ENCODE measurements at places on chromosomes 2 and 18. TPM values are rescaled to one million over a fixed set of nuclear protein-coding genes. Genes with fewer than 3 reads are reported as not detected.

MPP4 gene
- polyA plus RNA-seq: 0.20 TPM

SLC25A52 gene
- not detected for polyA plus RNA-seq

GRCh38 chr2:240425236-240425615, 10.2 kb upstream of the GPC1 start:
- no peaks in the 10 kb centered on the region for H3K4me1 ChIP-seq
- H3K27me3 ChIP-seq: no peaks in the 10 kb centered on the region
- H3K4me3 ChIP-seq: no peak overlapping the region
- no peak for DNase-seq
- H3K36me3 ChIP-seq: no peaks in the 10 kb centered on the region

- no peaks in the 10 kb centered on the region for H3K27me3 ChIP-seq
- DNase-seq: no peak
- no peaks in the 10 kb centered on the region for H3K36me3 ChIP-seq
- no peak overlapping the region for H3K4me3 ChIP-seq
- no peaks in the 10 kb centered on the region for H3K4me1 ChIP-seq
- H3K27ac ChIP-seq: no peak overlapping the region
Observed at GRCh38 chr18:29982218-29982617, 1060.3 kb downstream of the DSC3 start.

All from left lung (tissue), 14 donors.